Activated CD4-positive, alpha-beta T cell treated with anti-CD3 and anti-CD28 coated beads, Interleukin-2, amount 50 U/mL, for 16 hours (primary cell): ENCODE measurements at places on chromosomes 12 and 14.

GRCh38 chr12:501722-502447 is 42.1 kb downstream of the B4GALNT3 start:
- DNase-seq = no peak

DNA sequence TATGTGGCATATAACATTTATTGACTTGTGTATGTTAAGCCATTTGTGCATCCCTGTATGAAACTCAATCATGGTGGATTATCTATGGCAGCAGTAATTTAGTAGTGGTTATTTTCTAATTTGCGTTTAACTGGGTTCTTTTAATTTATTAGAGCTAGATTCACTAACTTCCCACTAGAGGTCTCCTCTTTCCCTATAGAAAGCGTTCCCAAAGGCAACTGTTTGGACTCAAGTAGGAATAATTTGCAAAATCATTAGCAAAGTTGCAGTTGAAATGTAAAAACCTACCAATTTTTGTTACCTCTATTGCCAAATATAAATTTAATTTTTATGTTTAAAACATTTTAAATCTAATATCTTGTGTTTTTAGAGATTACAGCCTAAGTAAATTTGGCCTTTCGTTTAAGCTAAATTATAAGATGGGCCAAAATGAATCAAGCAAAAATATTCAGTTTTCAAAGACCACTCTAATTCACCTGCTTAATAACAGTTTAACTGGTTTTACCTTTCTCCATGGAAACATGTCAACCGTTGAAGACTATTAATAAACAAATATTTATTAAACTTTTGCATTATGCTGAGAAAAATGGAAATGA is 6.0 kb downstream of the DMAC2L start:
- DNase-seq = peak; percentile 23

DNA sequence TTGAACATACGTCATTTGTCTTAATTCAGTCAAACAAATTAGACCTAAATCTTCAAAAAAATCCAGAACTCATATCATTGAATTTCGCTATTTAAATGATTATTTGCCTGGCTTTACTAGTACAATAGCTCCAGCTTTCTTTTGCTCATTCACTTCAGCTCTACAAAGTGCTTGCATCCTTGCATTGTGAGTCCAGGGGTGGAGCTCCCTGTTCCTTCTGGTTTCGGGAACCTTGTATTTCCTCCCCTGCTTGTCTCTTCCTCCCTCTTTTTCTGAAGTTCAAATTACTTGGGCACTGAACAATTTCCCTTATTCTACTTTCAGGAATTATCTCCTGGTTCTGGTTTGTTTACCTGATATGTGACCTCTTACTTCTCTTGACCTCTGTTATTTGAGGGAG is 58.1 kb upstream of the KITLG start:
- DNase-seq = no peak

DNA sequence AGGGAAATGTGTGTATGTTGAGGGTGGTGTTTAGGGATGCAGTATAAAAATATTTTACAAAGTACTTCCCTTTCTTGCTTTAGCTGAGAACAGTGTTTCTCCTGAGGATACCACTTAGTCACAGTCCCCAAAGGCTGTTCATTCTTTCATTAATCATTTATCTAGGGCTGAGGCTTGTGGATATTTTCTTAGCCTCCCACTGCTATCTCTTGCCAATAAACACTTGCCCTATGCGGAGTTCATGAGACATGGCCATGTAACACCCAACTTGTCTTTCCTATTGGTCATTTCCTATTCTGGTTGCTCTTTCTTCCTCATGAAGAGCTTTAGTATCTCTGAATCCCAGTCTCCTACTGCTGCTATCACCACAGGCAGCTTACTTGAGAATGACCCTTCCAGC is 75.1 kb downstream of the ETNK1 start:
- no peak for DNase-seq

DNA sequence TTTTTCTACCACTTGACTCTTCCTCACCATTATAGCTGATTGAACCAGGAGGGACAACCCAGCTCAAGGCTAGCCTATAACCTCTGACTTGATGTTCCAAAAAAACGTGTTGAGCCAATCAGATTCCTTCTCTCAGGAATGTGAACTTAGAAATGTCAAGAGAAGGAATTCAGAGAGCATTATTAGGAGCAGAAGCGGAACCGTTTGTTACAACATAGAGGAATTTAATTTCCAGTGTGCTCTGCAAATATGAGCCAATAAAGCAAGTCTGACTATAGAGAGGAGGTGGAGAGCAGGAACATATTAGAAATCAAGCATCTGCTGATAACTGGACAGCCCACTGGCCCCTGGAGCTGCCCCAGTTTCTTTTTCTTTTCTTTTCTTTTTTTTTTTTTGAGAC is 15.3 kb upstream of the PELI2 start:
- DNase-seq = no peak

GRCh38 chr12:91211866-91212265 is 29.2 kb upstream of the DCN start:
- no peak for DNase-seq

DNA sequence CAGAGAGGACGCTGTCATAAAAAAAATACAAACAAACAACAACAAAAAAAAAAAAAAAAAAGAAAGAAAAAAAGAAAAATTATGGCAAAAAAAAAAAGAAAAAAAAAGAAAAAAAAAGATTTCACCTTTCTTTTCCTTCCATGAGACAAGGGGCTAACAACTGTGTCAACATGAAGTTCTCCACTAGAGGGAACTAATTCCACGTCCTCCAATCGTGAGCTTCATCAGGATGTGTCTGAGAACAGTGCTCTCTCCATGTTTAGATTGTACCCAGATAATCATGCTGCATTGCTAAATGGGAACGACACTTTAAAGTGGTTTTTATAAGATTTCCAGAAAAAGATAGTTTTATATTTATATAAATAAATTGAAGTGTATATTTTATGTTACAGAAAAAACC is 96.2 kb upstream of the PTPRB start:
- DNase-seq = peak; percentile 47

GRCh38 chr12:102885043-102885932 is 31.8 kb downstream of the PAH start:
- no peak for DNase-seq

GRCh38 chr12:55963760-55964159 is 2.1 kb downstream of the PMEL start:
- no peak for DNase-seq

- peak; percentile 67 for DNase-seq
Observed at GRCh38 chr12:96399120-96399918, 920 bp downstream of the CDK17 start.

DNA sequence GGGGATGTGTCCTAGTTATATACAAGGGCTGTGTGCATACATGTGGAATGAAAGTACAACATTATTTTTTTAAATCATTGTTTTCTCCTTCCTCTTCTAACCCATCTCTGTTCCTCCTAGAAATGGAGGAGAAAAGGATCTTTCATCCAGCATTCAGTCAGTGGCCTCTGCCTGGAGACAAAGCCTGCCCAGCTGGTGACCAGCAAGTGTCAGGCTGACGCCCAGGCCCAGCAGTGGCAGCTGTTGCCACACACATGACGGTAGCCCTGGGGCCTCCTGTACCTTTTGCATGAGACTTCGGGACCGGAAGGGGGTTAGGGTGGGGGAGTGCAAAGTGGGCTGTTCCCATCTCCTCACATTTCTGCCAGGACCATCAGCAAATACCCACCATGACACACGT is 46.2 kb downstream of the ERH start:
- DNase-seq = no peak

GRCh38 chr12:60209521-60209920 is 613.7 kb downstream of the SLC16A7 start:
- DNase-seq = no peak
